ENCODE measurements at places on chromosomes 1 and 21.

GRCh38 chr1:151371370-151372057 is 991 bp downstream of the SELENBP1 start:
- DNase-seq: no peak

DNA sequence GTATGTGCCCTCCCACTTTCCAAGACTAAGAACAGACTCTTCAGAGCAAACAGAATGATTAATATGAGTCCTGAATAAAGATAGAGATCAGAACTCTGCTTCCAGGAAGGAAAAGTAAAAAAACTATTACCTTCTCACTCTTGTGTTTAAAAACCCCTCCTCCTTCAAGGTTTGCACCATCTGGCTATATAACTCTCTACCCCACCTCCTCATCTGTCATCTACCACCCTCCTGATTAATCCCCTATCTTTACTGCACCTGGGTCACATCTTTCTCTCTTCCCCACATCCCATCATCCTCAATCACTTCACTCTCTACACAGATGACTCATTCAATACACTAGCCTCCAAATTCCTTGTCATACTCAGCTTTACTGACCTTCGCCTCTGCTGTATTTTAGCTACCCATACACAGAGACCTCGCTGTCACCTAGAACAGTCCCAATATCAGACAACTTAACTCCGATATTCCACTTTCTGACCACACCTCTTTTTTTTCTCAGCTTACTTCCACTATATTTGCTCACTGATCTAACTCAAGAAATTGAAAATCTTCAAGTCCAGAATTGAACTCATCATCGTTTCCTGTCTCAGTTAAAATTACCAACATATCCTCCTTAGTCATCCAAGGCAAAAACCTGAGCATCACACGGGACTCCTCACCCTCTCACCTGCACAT is 3.7 kb downstream of the SCMH1 start:
- no peak for DNase-seq

DNA sequence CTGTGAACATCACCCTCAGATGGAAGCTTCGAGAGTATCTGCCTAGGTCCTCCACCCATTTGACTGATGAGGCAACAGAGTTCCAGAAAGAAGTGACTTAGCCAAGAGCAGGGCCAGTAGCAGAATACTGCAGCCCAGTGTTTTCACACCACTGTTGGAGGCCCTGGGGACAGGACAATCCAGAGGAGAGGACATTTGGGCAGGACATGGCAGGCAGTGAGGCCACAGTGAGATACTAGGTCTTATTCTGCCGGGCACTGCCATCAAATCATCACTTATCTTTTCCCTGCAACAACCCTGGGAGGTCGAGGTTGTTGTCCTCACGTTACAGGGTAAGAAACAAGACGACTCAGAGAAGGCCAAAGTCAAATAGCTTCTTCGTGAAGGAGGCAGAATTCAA is 5.5 kb upstream of the FOXO6 start:
- no peak for DNase-seq

DNA sequence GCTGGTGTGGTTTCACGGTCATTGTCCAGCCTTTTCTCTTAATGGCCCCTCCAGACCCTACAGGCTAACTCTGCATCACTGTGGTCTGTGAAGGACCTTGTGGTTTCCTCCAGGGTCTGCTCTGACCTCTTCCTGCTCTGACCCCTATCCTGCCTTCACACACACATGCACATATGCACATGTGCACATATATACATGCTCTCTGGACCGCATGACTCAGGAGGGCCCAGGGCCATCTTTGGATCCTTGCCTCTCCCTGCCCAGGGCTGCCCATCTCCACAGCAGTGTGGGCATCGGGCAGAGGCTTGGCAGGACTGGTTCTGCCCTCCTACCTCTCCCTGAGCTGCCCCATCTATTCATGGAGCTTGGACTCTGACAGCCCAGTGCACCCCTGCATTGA is 510.9 kb downstream of the PTPRU start:
- DNase-seq: no peak

GRCh38 chr1:95118710-95119109 is 1.6 kb downstream of the TLCD4 start:
- no peak for DNase-seq

All from stimulated activated CD4-positive, alpha-beta T cell treated with anti-CD3 and anti-CD28 coated beads, Interleukin-15, amount 100 ng/mL, for 1 hour (primary cell).